Skin of body (tissue), 3 donors: ENCODE measurements at places on chromosomes 4 and X.

GRCh38 chrX:73859622-73860021 is 296.6 kb downstream of the CHIC1 start:
- no peak for DNase-seq

GRCh38 chr4:109708990-109709389 is 5.7 kb upstream of the CASP6 start:
- no peak for DNase-seq

- DNase-seq: no peak
Measured at GRCh38 chr4:18626366-18626765, 604.8 kb upstream of the LCORL start.

DNA sequence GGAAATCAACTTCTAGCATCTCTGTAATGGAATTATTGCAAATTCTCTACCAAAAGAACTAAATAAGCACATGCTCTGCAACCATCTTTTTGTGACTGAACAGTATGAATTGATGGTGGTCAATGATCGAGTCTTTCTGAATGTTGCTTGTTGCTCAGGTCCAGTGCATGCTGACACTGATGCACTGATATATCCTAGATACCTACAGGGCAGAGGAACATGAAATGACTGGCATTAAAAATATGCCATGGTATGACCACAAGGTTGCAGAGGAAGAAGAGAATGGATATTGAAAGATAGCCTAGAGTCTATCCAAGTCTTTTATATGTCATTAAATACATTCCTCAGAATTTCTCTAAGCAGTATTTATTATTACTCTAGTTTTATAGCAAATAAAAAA is 692.8 kb upstream of the TENM3 start:
- no peak for DNase-seq

DNA sequence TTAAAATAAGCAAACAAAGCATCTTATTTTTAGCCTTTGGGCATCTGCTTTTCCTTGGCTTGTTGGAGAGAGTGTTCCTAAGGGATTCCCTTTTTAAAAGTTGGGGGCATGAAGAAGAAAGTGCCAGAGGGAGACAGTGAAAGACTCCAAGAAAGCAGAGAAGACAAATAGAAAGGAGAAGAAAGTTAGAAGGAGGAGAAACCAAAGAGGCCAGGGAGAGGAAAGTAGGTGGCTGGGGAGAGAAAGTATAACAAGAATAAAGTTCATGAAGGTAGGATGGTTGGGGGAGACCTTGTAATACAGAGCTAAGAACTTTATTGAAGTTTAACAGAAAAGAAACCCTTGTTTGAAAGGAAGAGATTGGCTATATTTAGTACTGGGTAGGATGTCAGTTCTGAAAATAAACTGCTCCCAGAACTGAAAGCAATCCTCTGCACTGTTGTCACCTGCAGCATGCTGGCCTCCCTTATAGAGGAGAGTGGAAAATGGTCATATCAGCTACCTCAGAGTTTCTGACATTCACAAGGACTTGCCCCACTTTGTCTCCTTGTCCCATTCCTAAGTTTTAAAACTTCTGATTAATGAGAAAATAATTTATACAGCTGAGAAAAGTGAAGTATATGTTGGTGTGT is 125.3 kb upstream of the VAMP7 start:
- DNase-seq: no peak

GRCh38 chr4:88166608-88167007 is 8.2 kb upstream of the ABCG2 start:
- DNase-seq: no peak

DNA sequence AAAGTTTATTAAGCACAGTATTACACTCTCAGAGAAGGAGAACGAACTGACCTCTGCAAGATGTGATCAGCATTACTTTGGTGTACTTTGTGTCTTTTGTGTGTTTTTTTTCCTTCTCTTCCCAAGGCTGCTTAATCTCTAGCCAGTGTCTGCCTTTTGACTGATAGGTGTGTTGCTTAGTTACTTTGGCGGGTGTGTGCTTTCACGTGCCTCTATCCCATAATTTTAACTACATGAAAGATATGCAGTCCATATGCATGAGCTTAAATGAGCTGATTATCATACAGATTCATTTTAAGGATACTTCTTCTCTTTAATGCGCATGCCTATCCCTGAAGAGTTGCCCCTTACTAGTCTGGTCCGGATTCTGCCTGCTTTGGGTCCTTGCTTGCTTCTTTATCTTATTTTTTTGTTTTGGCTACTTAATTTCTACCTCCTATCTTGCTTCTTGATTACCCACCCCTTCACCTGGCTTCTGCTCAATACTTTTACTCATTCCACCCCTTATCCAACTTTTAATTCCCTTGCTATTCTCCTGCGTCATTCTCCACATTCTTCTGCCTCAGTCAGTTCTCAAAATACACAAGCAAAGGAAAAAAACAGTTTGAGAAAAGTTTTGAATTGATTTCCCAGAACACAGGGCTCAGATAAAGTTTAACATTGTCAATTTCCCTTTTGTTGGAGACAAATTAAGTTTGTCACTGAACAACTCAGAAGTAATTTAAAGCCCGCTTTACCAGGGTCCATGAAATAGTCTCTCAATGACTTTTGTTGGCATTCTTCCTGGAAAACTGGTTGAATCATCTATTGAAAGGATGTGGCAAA is 182.0 kb downstream of the TENT5D start:
- no peak for DNase-seq

DNA sequence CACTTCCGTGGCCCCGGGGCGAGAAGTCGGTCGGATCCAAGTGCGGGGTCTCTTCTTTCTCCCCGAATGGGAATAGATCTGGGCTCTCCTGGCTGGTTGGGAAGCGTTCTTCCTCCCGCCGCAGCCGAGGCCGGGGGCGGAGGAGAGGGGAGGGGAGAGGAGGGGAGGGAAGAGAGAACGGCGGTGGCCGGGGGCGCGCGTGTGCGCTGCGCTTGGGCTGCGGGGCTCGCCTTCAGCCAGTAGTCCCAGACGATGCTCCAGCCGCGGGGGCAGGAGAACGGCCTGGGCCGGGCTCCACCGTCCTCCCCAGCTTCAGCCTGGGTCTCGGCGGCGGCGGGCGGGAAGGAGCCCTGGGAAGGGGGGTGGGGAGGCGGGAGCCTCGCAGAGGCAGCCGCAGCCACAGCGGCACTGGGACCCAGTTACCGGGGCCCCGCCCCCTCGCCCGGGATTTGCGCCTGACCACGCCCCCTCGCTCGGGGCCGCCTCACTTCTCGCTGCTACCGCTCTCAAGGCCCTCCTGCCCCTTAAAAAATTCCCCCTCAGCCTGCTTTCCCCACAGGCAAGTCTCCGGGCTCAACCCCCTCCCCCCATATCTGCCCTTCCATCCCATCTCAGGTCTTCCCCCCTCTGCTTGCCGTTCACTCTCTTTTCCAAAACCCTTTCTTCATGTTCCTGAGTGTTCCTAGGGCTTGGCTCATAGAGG is at the start of gene FGD1:
TSS of gene FGD1 (minus strand) at position 421 of the 703 bp plus-strand sequence. CDS start 802 bp downstream, outside the sequence.
- DNase-seq: no peak
